ENCODE measurements at places on chromosomes 6 and 20. TPM values are rescaled to one million over a fixed set of nuclear protein-coding genes. Genes with fewer than 3 reads are reported as not detected.

GRCh38 chr6:33173535-33174180 is 18.6 kb downstream of the COL11A2 start:
- DNase-seq, result no peak

DNA sequence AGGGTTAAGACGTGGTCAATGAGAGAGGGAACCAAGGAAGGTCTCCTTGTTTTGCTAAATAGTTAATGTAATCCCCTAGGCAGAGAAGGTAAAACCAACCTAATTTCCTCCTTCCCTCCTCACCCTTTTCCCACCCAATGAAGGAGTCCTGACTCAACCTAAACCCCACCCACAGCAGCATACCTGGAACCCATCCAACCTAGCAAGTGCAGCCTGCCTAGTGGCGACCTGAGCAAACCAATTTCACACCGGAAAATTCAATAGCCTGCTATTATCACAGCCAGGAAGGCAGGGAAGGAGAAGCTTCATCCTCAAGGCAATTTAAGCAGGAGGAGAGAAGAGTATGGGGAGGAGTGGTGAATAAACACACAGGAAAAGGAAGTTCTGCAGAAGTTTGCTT is 46.9 kb downstream of the OSTM1 start:
- peak; percentile 7 for DNase-seq

Gene CALHM5
- total RNA-seq, result 5.1 TPM

GRCh38 chr6:134373282-134373922 is 55.5 kb upstream of the SGK1 start:
- DNase-seq, result peak; percentile 78

Gene SIRPD
- total RNA-seq, result not detected

DNA sequence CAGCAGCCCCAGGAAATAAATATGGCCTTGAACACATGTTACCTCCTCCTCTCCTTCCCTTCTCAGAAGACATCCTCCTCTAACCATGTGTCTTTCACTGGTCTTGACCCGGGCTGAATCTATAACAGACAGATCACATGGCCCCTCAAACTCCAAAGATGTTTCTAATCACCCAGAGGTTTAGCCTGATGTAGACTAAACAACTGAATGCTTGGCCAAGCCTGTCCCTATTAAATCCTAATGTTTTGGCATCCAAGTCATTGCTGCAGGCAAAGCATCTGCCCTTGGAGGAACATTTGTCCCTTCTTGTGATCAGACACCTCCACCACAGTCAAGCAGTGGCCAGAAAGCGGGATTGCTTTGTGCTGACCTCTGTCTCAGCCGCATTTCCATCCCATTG is 65.5 kb downstream of the ANKRD60 start:
- no peak for DNase-seq

DNA sequence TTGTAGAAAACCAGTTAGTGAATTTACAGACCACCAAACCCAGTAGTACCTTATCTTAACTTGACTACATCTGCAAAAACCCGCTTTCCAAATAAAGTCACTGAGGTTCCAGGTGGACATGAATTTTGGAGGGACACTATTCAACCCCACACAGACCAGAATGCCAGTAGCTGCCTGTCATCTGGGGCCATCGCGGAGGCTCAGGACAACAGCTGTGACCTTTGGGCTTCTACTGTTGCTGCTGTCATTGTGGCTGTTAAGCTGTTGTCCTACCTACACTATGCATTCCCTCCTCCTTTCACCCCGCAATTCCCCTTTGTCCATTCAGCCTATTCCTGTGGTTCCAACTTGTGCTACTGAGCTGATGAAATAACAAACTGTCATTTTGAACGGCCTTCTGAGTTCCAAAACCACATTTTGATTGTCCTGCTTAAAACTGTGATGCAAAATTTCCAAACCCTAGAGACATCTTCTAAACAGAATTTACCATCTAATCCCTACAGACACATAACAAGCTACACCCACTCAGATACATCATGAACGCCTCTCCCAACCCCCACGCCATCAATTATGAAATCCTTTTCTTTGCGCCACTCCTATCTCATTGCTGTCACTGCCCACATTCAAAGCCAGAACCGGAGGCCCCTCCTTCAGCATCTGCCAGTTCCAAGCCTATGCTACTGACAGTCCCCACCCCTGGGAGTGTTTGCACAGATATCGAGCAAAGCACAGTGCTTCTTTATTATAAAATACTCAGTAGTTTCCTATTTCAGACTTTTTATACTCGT is 125.0 kb downstream of the C6orf118 start:
- peak; percentile 89 for DNase-seq

DNA sequence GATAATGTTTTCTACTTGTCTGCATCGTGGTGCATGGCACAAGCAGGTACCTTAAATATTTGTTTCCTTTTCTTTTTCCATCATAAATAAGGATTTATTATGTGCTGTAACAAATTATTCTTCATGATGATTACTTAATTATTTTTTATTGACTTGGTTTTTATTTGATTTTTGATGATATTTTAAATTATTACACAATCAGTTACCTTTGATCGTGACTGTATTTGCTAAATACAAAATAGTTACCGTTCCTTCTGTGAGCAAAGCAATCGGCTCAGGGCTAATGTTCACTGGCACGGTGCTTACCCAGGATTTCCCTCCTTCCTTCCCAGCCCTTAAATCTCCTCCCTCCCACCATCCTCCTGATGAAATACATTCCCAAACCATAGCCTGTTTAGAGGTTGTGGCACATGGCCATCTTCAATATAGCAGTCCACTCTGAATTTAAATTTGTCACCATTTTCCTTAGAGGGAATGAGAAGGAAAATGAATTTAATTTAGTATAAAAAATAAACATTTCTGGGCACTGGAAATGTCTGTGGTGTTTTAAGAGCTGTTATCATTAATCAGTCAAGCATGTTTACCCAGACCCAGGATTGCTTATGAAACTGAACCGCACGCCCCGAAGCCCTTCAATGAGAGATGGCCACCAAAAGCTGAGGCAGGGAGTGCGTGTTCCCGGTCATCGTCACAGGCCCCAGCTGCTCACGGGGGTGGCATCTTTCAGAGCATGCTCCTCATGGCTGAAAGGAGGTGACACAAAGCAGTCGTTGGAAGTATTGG is 23.0 kb upstream of the EXOC2 start:
- DNase-seq, result no peak

Gene RAB44
- not detected for total RNA-seq

GRCh38 chr6:89353702-89354392 is 1.3 kb upstream of the UBE2J1 start:
- no peak for DNase-seq

Gene REM1
- total RNA-seq, result not detected

DNA sequence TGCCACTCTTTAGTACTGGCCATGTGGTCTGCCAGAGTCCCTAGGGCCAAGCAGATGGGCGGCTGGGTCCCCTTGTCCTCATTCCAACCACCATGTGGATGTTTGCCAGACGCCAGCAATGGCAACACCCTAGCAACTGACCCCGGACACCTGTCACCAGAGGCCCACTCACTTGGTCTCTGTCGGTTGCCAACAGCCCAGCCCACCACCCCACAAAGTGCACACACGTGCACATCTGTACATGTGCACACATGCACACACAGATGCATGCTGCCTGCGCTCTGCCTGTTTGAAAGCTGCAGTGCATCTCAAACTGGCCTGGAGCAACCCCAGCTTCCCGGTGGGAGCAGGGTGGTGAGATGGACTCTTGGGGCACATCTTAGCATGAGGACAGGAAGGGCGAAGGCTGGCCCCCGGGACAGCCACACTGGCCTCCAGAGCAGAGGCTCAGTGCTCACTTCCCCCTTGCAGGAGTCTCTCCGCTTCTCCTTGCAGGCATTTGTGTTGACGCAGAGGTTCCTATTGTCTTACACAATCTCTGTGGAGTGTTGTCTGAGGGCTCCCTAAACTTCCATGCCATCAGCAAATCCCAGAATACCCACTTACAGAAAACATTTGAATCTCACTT is 54.0 kb downstream of the PSMG4 start:
- DNase-seq, result no peak

Gene SUN5
- not detected for total RNA-seq

DNA sequence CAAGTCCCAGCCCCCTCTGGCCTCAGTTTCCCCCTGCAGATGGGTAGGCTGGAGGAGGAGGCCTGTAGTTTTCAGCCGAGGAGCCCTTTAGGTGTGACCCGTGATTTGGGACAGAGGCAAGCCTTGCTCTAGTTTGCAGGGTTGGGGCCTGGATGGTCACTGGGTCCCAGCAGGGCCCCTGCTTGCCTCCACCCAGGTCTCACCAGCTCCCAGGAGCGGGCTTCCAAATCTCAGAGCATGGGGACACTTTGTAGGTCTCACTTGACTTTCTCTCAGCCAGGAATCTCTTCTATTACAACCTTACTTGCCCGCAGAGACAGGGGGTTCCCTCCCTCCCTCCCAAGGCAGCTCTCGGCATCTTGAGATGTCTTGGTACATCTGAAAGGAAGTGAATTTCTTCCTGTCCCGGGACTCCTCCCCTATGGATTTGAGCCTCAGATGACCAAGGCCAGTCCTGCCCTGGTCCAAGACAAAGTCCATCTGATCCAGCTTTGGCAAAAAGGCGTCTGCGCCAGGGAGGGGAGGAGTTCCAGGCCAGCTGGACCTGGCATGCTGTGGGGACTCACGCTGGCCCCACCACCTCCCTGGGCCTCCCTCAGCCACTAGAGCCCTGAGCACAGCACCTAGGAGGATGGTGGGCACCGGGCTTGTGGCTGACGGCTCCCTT is 47.4 kb downstream of the SRC start:
- DNase-seq, result no peak

GRCh38 chr6:164007881-164008280 is 593.4 kb downstream of the QKI start:
- no peak for DNase-seq

DNA sequence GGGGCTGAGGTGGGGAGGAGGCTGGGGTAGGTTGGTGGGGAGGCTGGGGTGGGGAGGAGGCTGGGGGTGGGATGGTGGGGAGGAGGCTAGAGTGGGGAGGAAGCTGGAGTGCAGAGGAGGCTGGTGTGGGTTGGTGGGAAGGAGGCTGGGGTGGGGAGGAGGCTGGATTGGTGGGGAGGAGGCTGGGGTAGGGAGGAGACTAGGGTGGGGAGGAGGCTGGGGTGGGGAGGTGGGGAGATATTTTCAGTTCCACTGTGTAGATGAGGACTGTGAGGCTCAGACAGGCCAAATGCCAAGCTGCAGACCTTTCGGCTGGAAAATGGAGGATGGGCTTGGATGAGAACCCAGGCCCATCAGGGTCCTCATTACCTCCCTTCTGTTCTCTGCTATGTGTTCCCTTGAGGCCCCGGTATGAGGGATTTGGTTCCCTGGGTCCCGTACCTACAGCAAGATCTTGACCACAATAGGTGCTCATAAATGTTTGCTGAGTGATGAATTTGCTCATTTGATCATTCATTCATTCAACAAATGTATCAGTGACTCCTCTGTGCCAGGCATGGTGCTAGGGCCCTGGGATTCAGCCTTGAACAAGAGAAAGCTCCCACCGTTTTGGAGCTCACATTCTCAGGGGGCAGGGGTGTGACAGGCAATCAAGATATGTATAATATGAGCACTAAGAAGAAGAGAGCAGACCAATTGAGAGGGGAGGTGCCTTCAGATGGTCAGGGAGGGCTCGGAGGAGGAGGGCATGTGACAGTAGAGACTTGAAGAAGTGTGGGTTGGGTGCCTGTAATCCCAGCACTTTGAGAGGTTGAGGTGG is 36.1 kb upstream of the NOL4L start:
- DNase-seq, result no peak
